ENCODE measurements at places on chromosomes 13 and 19.

DNA sequence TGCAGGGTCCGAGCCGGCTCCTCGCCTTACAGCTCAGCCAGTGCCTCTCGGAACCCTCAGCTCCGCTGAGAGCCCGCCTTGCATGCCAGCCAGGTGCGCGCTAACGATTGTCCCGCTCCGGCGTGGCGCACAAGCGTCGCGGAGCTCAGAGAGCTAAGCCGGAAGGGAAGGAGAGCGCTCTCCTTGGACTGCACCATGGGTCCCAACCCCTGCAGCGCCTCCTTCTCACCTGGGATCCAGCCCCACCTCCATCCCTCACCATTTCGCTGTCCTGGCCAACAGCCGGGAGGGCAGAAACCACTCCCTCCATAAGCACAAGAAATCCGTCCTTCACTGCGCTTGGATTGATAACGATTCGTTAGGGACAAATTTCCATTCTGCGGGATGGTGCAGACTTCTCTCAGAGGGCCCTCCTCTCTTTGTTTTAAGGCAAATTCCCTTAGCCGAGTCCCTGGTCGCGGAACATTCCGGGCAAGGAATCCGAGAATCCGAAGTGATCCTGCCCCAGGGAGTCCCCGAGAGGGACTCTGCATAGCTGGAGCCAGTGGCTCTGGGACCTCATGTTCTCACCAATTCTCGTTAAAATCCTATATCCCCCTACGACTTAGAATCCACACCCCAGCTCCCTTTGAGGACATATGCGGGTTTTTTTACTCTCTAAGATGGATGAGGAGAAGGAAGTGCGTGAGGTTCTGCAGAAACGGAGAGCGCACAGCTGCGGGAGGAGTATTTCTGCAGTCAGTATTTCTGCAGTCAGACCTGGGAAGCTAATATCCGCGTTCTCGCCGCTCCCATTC is 2.8 kb downstream of the GSX1 start:
- DNase-seq = no peak

DNA sequence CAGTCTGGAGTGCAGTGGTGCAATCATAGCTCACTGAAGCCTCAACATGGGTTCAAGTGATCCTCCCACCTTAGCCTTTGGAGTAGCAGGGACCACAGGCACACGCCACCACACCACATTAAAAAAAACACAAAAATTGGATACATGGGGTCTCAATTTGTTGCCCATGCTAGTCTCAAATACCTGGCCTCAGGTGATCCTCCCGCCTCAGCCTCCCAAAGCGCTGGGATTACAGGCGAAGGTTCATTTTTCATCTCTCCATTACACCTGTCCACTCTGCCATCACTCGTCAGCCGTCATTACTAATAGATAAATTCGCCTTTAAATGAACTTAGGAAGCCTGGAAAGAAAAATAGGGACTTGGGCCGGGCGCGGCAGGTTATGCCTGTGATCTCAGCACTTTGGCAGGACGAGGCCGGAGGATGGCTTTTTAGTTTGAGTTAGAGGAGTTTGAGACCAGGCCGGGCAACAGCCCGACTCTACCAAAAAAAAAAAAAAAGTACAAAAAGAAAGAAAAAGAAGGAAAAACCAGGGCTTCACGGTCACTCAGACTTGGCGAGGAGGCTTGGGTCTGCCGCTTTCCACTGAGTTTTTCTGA is 685 bp upstream of the SUPT5H start:
- no peak for DNase-seq

DNA sequence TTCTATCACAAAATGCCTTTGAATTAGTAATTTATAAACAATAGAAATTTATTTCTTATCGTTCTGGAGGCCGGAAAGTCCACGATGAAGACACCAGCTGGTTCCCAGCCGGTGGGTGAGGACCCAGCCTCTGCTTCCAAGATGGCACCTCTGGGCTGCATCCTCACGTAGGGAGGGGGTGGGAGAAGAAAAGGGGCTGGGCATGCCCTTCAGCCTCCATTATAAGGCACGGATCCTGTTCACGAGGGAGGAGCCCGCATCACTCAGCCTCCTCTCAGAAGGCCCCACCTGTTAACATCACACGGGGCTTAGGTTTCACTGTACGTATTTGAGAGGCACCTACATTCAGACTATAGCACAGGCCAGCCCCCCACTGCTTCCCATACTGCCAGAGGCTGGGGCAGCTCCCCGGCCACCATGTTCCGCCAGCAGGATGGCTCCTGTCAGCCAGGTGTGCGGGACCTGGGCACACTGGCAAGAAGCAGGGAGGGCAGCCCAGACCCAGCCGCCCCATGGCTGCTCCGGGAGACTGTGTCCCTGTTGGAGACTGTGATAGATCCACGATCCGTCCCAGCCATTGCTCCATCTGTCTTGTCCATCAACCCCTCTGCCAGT is 131.6 kb downstream of the SOX1 start:
- no peak for DNase-seq

- no peak for DNase-seq
Measured at GRCh38 chr13:35190241-35190640, 248.2 kb downstream of the NBEA start.

- DNase-seq = no peak
Measured at GRCh38 chr13:90943946-90944345, 403.5 kb upstream of the MIR17HG start.

DNA sequence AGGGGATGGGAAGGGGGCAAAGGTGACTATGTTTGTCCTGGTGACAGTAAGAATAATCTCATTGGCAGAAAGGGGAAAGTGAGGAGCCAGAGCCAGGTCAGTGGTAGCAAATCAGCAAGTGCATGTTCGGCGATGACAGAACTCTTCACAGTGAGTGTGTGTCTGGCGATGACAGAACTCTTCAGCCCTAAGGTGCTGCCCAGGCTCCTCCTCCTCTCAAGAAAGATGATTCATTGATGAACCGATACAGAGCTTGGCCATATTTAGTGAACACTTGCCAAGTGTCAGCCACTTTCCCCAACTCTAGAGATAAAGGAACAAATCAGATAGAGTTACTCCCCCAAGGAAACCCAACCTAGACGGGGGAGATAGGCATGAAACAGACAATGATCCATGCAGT is 199.3 kb upstream of the UBL3 start:
- DNase-seq = no peak

DNA sequence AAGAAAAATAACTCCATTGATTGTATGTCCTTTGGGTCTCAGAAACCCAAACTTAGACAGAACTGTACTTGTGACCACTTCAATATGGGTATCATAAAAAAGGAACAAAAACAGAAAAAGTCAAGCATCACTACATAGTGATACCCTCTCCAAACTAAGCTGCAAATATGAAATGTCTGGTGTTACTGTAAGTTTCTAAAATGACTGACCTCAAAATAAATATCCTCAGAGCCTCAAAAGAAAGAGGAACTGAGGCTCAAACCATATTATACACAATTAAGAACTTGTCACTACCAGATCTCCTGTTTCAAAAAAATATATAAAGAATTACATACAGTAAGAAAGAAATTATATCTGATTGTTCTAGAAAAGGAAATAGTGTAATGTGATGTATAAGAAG is 787.9 kb upstream of the KLHL1 start:
- DNase-seq = no peak

- no peak for DNase-seq
Measured at GRCh38 chr13:31081316-31081715, 80.4 kb downstream of the HSPH1 start.

GRCh38 chr19:870963-871401 is 11.5 kb downstream of the CFD start:
- no peak for DNase-seq

GRCh38 chr19:47479701-47480503 is 4.1 kb downstream of the KPTN start:
- DNase-seq = no peak
